ENCODE measurements at places on chromosomes 2 and 18.

DNA sequence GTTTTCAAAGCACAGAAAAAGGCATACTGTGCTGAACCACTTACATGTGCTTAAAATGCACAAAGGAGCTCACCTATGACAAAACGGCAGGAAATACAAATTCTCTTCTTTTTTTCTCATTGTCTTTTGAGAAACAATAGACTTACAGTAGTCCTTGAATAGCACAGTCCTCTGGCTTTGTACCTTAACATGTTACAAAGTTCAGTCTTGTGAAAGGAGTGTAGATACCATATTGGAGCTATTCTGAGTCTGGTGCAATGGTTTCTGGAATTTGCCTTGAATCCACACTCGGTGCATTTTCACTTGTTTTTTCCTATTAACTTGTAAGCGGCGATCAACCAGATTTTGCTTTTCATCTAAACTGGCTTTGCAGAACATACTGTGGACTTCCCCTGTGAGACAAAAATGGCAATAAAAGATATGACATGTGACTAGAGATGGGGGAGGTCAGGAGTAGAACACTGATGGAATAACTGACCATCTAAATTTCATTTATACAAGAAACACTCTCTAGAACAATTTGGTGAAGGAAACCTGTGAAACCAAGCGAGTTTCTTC, 109.7 kb downstream of the METTL8 start:
- DNase-seq, result no peak

GRCh38 chr2:169361706-169362117, 622 bp downstream of the LRP2 start:
- no peak for DNase-seq

- no peak for DNase-seq
Observed at GRCh38 chr2:21981127-21981526, 857.4 kb downstream of the TDRD15 start.

DNA sequence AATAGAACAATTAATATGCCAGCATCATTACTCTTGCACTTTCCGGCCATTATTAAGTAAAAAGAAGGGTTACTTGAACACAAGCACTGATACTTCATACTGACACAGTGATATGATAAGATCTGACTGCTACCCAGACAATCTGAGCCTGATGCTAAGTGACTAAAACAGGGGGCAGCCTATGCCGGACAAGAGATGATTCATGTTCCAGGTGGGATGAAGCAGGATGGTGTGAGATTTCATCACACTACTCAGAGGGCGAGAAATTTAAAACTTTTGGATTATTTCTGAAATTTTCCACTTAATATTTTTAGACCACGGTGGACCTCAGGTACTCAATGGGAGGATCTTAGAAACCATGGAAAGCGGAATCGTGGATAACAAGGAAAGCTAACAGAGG, 61.7 kb downstream of the LIPG start:
- no peak for DNase-seq

- no peak for DNase-seq
Observed at GRCh38 chr2:113134717-113135116, 7.3 kb downstream of the IL1RN start.

GRCh38 chr2:46956981-46957531, 41.5 kb upstream of the MCFD2 start:
- no peak for DNase-seq

GRCh38 chr2:9593925-9594324, 36.9 kb downstream of the YWHAQ start:
- no peak for DNase-seq

DNA sequence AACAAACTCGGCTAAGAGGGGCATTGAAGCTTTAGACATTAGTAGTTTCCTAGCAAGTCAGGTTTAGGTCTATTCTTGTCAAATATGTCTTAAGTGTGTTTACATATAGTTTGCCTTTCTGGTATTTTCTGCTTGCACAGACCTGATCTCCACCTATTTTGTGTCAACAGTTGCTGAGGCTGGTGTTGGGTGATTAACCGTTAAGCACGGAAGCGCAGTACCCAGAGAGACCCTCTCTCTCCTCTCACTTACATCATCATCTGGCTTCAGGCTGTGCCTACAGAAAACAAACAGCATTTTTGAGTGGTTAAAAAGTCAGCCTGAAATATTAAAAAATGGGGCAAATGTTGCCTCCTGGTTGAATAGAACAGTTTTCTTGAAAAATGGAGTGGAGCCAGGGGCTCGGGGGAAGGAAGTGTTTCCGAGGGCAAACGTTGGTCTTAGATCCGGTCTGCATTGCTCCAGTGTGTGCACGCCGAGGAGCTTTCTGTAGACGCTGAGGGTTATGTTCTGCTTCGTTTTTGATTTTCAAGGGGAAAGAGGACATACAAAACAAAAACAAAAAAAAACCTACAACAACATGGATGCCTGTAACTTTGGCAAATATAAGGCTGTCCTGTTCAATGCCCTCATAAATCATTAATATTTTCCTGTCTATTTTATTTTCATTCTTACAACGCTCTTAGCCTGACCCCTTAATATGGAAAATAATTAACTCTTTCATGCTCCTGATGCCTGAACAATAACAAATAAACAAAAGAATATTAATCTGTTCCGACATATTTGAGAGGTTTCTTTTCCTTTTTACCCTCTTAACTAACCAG, 120.8 kb downstream of the MEIS1 start:
- no peak for DNase-seq

GRCh38 chr2:207337234-207338219, 171.8 kb upstream of the KLF7 start:
- no peak for DNase-seq

GRCh38 chr18:25661831-25662230, 309.9 kb upstream of the ZNF521 start:
- no peak for DNase-seq

- no peak for DNase-seq
Observed at GRCh38 chr2:122191331-122191730, 435.9 kb downstream of the TSN start.

GRCh38 chr2:220227266-220227920, 600.0 kb downstream of the SLC4A3 start:
- DNase-seq, result no peak

Data from Jurkat, Clone E6-1 (cell line).